ENCODE measurements at places on chromosomes 7 and 10.
A peak's percentile ranks its signal among the peaks of the same experiment; 100 is the strongest.

DNA sequence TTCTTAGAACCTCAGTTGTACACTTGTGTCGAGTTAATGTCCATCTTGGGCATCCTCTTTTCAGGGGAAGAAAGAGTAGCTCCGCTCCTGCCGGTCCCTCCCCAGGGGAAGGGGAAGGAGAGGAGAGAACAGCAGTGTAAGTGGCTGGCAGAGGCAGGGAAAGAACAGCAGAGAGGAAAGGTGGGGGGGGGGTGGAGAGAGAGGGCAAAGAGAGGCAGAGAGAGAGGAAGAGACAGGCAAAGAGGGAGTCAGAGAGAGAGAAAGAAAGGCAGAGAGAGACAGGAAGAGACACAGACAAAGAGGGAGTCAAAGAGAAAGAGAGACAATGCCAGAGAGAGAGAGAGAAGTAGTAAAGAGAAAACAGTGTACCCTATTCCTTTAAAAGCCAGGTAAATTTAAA lies 53.9 kb downstream of the MRPS24 start:
- DNase-seq: no peak

- no peak for DNase-seq
These were observed 80.3 kb downstream of the AMPH start for GRCh38 chr7:38550836-38551235.

- DNase-seq: no peak
These were observed 64.0 kb upstream of the DUSP5 start for GRCh38 chr10:110433740-110434139.

DNA sequence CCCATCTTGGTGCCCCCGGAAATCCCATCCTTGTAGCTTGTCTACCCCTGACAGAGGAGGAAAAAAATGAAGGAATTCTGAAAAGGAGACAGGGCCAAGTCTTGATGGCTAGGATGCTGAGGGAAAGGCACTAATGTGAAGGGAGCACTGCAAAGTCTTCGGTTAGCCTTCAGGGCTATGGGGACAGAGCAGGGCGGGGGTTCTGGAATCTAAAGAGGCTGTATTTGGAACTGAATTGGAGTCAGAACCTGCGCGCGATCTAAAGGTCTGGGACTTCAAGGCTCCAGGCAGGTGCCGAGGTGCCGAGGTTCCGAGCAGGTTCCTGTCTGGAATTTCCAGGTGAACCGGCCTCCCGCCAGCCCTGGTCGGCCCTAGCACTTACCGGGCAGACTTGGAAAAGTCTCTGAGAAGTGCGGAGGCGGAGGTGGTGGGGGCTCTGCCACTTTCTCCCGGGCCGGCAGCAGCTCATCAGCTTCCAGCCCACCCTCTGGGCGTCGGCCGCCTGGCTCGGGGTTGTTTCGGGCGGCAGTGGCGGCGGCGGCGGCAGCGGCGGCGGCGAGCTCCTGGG lies 781 bp downstream of the GBX1 start:
- DNase-seq: no peak

DNA sequence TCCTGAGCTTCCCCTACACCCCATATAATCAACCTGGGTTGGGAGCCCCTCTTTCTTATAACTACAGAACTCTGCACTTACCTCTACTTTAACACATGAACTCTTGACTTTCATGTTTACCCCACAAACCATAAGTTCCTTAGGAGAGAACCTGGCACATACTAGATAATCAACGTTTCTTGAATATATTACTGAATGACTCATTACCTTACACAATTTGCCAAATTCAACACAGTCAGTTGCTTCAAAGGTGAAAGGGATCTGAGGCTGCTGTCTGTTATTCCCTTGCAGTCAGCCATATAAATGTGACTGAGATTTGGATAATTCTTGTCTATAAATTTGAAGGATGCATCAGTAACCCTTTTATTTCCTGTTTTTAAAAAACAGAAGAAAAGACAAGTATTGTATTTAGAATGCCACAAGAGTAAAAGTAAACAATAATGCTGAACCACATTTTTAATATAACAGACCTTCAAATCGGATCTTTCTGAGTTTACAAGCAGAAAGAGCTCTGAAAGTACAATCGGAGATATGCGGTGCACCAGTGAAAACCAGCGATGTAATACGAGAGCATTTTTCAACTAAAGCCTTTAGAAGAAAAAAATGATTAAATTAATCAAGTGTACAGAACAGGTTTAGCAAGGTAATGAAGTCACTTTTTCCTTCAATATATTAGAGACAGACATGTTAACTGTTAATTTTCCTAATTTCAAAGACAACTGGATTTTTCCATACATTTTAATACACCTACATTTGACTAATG lies 29.5 kb upstream of the LRRC17 start:
- peak; percentile 67 for DNase-seq

GRCh38 chr10:66538371-66538770 lies 387.5 kb upstream of the LRRTM3 start:
- no peak for DNase-seq

DNA sequence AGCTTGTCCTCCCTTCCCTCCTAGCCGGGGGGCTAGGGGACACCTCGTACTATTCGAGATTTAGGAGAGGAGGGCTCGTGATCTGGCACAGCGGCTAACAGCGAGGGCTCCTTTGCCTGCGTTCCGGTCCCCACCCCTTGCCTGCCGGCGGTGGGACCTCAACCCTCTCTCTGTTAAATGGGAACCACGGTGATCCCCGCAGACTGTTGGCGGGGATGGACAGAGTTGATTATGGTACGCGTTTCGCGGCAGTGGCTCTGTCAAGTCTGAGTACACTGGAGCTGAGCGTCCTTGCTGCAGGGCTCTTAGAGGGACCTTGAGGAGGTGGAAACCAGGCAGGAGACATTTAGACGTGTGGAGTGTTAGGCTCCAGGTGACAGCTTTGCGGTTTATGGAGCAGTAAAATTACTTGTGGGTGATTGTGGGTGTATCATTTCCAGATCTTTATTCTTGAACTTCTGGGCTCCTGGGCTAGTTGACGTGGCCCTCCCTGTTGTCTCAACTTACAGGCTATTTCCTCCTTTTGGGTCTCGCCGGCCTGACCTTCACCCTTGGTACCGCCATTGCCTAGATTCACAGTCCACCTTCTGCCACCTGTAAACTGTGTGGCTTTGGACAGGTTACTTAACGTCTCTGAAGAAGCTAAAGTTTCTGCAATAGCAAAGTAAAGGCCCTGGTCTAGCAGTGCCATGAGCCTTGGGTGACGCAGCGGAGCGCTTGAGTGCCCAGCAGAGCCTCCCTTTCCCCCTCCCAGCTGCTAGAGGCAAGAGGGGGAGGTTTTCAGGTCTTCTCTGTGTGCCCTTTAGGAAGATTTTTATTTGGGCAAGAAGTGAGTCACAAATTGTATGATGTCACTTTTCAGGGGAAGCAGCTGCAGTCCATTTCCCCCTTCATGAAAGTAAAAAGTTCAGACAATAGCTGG lies 739 bp downstream of the CASP7 start:
- DNase-seq: peak; percentile 37

GRCh38 chr10:48526011-48526821 lies 78.7 kb downstream of the ARHGAP22 start:
- DNase-seq: peak; percentile 47

- DNase-seq: no peak
These were observed 108.0 kb downstream of the MBL2 start for GRCh38 chr10:52664629-52665028.

GRCh38 chr10:628386-629045 lies 61.0 kb downstream of the DIP2C start:
- no peak for DNase-seq

- no peak for DNase-seq
These were observed 333.4 kb downstream of the SH2D4B start for GRCh38 chr10:80871083-80871482.

- DNase-seq: no peak
These were observed 140.0 kb upstream of the TPK1 start for GRCh38 chr7:144975882-144976281.

DNA sequence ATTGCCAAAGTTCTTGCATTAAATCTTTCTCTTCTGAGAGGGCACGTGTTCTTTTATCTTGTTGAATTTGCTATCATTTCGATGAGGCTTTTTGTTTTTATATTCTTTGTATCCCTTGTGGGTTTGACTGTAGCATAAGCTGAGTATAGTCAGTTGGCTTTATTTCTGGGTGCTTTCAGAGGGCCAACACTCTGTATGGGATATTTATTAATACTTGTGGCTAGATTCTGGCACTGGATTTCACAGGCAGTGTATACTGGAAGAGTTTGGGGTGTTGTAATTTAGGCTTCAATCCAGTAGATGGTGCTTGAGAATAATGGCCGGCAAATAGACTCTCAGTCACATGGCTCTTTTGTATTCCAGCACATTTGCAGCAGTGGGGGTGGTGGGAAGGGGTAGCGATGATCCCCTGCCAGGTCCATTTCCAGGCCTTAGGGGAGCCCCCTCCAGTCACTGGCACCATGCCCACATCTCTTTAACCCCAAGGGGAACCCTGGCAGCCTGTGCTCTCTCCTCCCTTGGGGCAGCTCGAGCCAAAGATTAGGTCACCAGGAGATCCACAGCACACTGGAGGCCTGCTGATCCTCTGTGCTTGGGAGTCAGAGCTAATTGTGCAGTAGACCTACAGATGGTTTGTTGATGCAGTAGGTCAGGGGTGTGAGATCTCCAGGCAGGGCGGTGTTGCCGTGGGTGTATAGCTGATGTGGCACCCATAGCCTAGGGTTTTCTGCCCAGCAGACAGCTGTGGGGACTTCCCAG lies 81.8 kb downstream of the PTPN20 start:
- DNase-seq: no peak
